ENCODE measurements at places on chromosomes 12 and 14. TPM values are rescaled to one million over a fixed set of nuclear protein-coding genes. Genes with fewer than 3 reads are reported as not detected.

The ACYP1 gene
- 20.2 TPM for polyA plus RNA-seq

The DLK1 gene
- not detected for polyA plus RNA-seq

The CIDEB gene
- polyA plus RNA-seq = 31.4 TPM

The NEUROD4 gene
- polyA plus RNA-seq = not detected

The HOXC13 gene
- not detected for polyA plus RNA-seq

The HOXC6 gene
- 0.11 TPM for polyA plus RNA-seq

The FSCB gene
- polyA plus RNA-seq = not detected

The ATN1 gene
- 10.1 TPM for polyA plus RNA-seq

The CMA1 gene
- polyA plus RNA-seq = 0.09 TPM

The SLC7A8 gene
- 6.7 TPM for polyA plus RNA-seq

The TFCP2 gene
- 13.8 TPM for polyA plus RNA-seq

The SLC6A15 gene
- not detected for polyA plus RNA-seq

The PPP1R1A gene
- 0.09 TPM for polyA plus RNA-seq

The RPL10L gene
- polyA plus RNA-seq = not detected

The EPYC gene
- polyA plus RNA-seq = not detected

The SMCO2 gene
- polyA plus RNA-seq = not detected

The REP15 gene
- 1.1 TPM for polyA plus RNA-seq

The WSCD2 gene
- polyA plus RNA-seq = 0.09 TPM

The RAB21 gene
- 5.7 TPM for polyA plus RNA-seq

All from spleen (tissue), 13 donors.